ENCODE measurements at places on chromosomes 3 and 15.

GRCh38 chr3:178396318-178396717, 139.9 kb upstream of the KCNMB2 start:
- DNase-seq: no peak

DNA sequence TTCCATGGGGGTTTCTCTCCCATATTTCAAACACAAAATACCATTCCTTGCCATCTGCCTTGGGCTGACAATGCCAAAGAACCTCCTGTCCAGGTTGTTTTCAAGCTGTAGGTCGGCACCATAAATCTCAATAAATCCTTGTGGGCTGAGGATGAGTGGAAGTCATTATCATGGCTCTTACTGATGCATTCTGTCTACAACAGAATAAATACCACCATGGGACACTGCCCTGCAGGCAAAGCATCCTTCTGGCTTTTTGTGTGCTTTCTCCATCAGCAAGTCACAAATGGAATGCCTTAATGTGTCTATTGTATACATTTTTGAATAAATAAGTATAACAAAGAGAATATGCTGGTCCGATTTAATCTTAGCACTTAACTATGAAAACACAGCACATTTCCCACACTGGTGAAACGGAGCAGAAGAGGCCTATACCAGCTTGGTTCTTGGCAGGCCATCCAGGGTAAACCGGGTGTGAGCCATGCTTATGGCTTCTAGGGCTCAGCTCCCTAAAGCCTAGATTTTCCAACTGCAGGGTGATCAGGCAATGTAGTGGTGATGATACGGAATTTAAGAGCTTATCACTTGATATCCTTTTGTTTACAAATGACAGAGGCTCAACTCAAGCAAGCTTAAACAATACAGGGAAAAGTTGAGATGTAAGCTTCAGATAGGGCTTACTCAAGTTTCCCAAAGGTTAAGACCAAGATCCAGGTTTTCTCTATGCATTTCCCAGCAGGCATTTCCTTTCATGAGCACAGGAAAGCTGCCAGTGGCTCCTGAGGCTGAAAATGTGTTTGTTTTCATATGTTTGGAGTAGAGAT, 133.2 kb upstream of the LRTM1 start:
- no peak for DNase-seq

- no peak for DNase-seq
Measured at GRCh38 chr3:182766099-182766498, 27.2 kb upstream of the ATP11B start.

GRCh38 chr3:185065059-185065458, 87.8 kb downstream of the C3orf70 start:
- DNase-seq: no peak

DNA sequence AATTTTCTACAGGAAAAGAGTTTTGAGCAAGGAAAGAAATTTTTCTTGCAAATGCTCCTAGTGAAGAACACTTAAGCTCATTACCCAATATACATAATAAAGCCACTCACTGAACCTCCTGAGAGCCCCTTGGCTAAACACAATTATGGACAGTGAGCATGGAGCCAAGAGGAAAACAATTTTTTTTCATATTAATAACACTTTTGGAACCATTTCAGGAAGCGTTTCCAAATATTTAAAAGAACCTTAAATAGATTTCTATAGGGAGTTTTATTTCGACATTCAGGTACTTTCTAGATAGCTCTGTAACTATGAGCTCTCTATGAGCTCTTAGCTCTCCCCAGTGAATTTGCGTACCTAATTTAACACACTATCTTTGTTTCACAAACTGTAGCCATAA, 581.1 kb downstream of the ZNF385D start:
- DNase-seq: no peak

DNA sequence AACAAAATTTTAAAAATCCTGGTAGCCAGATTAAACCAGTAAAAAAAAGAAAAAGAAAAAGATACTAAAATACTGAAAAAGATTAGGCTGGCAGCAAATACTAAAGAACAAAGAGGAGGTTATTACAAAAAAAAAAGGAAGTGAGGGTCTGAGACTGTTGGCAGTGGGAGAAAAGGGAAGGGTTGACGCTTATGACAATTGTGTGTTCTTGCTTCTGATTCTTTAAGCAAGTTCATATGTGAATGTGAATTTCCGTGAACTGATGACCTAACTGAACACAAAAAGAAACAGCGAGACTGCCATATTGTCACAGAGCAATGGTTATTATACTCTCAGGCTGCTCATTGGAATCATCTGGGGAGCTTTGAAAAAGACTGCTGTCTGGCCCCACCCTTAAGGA, 56.5 kb downstream of the ATP13A4 start:
- DNase-seq: no peak

DNA sequence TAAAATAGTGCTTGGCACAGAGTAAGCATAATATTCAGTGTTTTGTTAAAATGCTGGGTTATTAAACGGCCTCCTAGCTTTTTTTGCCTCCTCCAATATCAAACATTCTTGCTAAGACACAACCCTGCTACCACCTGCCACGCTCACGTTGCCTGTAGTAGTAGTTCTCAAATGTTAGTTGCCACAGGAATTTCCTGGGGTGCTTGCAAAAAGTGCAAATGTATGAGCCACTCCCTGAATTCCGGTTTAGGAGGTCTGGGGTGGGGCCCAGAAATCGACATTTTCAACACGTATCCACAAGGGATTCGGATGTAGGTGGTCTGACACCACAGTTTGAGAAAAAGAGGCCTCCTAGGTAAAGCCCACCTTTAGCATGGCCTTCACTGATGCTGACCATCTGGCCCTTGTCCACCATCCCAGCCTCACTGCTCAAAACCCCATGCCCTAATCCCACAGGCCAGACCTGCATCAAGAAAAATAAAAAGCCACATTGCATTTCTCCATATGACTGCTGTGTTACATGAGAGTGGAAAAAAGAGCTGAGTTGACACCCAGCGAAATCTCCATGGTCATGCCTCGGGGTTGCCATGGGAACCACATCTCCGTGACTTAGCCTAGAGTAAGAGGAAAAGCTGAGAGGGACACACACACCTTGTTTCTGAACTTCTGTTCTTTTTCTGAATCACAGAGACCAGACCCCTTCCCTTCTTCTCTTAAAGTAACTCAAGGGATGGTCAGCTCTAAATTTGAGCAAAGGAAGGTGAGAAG, 116.4 kb upstream of the HES1 start:
- DNase-seq: no peak
